ENCODE measurements at places on chromosomes 7 and 10.

DNA sequence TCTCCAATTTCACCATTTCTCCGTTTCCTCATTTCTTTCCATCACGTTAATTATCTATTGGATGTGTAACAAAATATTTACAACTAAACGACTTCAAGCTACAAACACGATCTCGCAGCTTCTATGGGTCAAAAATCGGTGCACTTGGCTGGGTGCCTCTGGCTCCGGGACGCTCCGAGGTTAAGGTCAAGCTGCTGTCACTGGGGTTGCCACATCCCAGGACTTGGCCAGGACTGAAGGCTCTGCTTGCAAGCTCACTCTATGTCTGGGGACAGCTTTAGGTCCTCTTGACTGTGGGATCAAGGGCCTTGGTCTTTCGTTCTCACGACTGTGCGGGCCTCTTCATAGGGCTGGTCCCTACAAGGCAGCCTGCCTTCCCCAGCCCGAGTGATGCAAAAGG lies 159.7 kb downstream of the CCDC3 start:
- DNase-seq = no peak
- no peak overlapping the region for H3K4me3 ChIP-seq
- no peaks in the 10 kb centered on the region for H3K36me3 ChIP-seq
- peaks cover 77% of the 10 kb centered on the region for H3K27me3 ChIP-seq

- DNase-seq = no peak
- no peak overlapping the region for H3K27ac ChIP-seq
- peaks cover 21% of the 10 kb centered on the region for H3K36me3 ChIP-seq
- no peaks in the 10 kb centered on the region for H3K27me3 ChIP-seq
- peaks cover 53% of the 10 kb centered on the region for H3K4me1 ChIP-seq
These were observed 139.9 kb downstream of the TNS3 start for GRCh38 chr7:47441796-47442604.

GRCh38 chr10:16611037-16611436 lies 89.4 kb upstream of the C1QL3 start:
- H3K27me3 ChIP-seq = no peaks in the 10 kb centered on the region
- H3K36me3 ChIP-seq = no peaks in the 10 kb centered on the region
- H3K4me1 ChIP-seq = no peaks in the 10 kb centered on the region
- H3K27ac ChIP-seq = no peak overlapping the region
- no peak for DNase-seq

DNA sequence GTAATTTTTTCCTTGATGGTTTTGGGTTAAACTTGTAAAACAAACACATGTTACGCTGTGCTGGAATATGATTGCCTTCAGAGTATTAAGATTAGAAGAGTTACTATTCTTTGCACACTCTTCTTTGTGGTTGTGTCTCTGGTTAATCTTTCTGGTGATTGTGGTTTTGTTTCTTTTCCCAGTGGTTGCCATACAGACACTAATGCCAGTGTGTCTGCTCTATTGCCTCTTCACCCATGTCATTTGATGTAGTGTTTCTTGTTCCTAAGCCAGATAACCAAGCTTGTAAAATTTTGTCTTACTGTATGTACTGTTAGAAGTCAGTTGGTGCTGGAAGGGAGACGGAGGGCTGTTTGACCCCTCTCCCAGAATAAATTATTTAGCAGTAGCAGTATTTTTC lies 124.8 kb downstream of the PHTF2 start:
- H3K27me3 ChIP-seq = no peaks in the 10 kb centered on the region
- no peaks in the 10 kb centered on the region for H3K4me1 ChIP-seq
- H3K27ac ChIP-seq = no peak overlapping the region
- no peaks in the 10 kb centered on the region for H3K36me3 ChIP-seq

GRCh38 chr7:159147246-159147645 lies 2.6 kb upstream of the VIPR2 start:
- H3K27me3 ChIP-seq = no peaks in the 10 kb centered on the region
- H3K36me3 ChIP-seq = no peaks in the 10 kb centered on the region
- no peak overlapping the region for H3K4me3 ChIP-seq
- H3K27ac ChIP-seq = no peak overlapping the region
- DNase-seq = no peak

DNA sequence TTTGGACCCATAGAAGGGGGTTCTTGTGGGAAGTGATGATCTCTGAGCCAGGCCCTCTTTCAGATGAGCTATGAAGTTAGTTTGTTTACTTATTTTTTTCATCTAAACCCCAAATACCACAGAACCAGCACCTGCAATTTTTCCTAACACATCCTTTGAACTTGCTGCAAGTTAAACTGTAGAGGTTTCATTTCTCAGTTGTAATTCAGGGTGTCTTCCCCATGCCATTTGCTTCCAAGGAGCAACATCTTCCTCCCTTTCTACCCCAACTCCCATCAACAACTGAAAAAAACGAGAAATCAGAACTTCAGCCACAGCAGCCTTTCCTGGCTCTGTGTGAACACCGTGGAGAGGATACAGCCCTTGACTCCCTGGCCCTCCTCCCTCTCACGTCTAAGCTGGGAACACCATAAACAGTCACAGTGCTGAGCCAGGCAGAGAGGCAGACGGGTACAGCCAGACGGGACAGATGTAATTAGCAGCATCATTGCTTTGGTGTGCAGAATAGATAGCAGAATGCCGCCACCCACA lies 63.6 kb downstream of the RGS10 start:
- no peaks in the 10 kb centered on the region for H3K4me1 ChIP-seq
- no peak for DNase-seq
- peaks cover 67% of the 10 kb centered on the region for H3K27me3 ChIP-seq
- H3K4me3 ChIP-seq = no peak overlapping the region
- no peaks in the 10 kb centered on the region for H3K36me3 ChIP-seq
- no peak overlapping the region for H3K27ac ChIP-seq

Data from Calu3 (cell line).